Large intestine (tissue), 12 donors: ENCODE measurements at places on chromosomes 2 and 18. TPM values are rescaled to one million over a fixed set of nuclear protein-coding genes. Genes with fewer than 3 reads are reported as not detected.

OTOF gene
- polyA plus RNA-seq: 5.4 TPM

GKN1 gene
- polyA plus RNA-seq: not detected

DNA sequence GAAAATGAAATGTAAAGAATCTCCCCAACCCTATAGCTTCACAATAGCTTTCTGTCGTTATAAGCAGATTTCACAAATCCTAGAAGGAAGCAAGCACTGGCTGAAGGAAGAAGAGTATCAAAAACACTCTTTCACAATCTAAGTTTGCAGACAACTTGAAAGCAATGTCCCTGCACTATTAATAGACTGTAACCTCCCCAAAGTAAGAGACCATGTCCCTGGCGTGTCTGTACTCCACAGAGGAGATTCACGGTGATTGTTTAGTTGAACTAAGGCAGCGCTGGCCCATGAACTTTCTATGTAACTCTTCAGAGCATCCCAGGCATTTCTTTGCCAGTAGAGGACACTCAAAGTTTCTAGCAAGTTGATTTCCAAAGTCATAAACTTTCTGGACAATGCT lies 128.0 kb upstream of the HNRNPA3 start:
- H3K27me3 ChIP-seq: peaks cover 5% of the 10 kb centered on the region
- DNase-seq: no peak
- H3K4me3 ChIP-seq: no peak overlapping the region
- no peaks in the 10 kb centered on the region for H3K4me1 ChIP-seq
- H3K36me3 ChIP-seq: no peaks in the 10 kb centered on the region

DNA sequence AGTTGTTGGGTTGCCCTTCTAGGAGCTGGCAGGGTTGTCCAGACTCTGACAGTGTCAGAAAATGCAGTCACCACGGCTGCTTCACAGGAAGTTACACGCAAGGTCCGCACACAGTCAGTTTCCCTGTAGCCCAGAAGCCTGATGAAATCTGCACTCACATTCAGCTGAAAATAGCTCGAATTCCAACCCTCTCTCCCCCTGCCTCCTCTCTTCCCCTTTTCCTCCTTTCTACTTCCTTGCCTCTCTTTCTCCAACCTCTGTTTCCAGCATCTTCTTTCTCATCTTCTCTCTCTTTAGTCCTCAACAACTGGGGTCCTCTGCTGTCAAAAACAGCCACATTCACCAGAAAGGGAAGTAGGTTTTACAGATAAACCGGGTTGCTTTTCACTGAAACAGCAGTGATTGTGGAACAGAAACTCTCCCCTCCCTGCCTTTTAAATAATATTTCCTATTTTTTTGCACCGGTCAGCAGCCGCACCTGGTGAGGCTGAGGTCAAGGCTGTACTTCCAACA lies 69.3 kb downstream of the BCL11A start:
- H3K4me1 ChIP-seq: peaks cover 45% of the 10 kb centered on the region
- DNase-seq: no peak
- H3K4me3 ChIP-seq: no peak overlapping the region
- H3K27ac ChIP-seq: no peak overlapping the region
- no peaks in the 10 kb centered on the region for H3K27me3 ChIP-seq

GRCh38 chr2:230202430-230203109 lies 17.2 kb downstream of the SP110 start:
- no peak overlapping the region for H3K4me3 ChIP-seq
- H3K27ac ChIP-seq: no peak overlapping the region
- H3K36me3 ChIP-seq: peaks cover 44% of the 10 kb centered on the region
- H3K4me1 ChIP-seq: no peaks in the 10 kb centered on the region
- no peak for DNase-seq
- H3K27me3 ChIP-seq: no peaks in the 10 kb centered on the region

SIX3 gene
- polyA plus RNA-seq: not detected

- H3K36me3 ChIP-seq: no peaks in the 10 kb centered on the region
- H3K27me3 ChIP-seq: no peaks in the 10 kb centered on the region
- no peaks in the 10 kb centered on the region for H3K4me1 ChIP-seq
Observed at GRCh38 chr18:55314031-55314430, 274.0 kb downstream of the TCF4 start.

DNA sequence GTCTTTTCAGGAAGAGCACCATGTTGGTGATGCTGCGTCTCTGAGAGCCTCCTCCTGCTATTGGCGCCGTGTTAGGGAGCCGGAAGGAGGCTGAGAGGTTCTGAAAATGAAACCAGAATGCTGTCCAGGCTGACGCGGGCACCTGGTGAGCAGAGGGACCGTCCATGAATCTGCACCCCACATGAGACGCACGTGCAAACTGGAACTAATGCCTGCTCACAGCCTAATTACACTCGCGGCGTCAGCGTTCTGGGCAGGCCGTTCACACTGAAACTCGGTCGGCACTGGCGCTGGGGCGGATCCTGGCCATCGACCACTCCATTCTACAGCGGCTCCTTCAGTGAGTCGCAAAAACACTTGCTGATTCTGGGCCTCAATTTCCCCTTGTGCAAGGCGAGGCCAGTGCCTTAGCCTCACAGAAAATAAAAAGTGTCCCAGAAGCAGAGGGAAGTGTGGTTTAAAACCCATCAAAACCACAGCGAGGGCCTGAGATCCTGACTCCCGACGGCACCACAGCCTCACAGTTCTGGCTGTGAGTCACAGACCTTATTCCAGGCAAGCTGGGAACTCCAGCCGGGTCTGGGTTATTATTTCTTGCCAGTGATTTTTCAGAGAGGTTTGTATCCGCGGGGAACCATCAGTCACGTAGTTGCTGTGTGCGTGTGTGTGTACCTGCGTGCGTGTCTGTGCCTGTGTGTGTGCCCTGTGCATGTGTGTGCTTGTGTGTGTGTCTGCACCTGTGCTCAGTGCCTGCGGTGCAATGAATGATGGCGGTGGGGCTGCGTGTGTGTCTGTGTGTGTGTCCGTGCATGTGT lies 49.1 kb upstream of the CTDP1 start:
- H3K27ac ChIP-seq: no peak overlapping the region
- no peaks in the 10 kb centered on the region for H3K27me3 ChIP-seq
- H3K36me3 ChIP-seq: no peaks in the 10 kb centered on the region
- H3K4me1 ChIP-seq: no peaks in the 10 kb centered on the region
- no peak overlapping the region for H3K4me3 ChIP-seq

- no peak overlapping the region for H3K27ac ChIP-seq
- DNase-seq: peak; percentile 27
Observed at GRCh38 chr2:26723991-26724750, 31.6 kb downstream of the KCNK3 start.

SAG gene
- polyA plus RNA-seq: 0.36 TPM

DNA sequence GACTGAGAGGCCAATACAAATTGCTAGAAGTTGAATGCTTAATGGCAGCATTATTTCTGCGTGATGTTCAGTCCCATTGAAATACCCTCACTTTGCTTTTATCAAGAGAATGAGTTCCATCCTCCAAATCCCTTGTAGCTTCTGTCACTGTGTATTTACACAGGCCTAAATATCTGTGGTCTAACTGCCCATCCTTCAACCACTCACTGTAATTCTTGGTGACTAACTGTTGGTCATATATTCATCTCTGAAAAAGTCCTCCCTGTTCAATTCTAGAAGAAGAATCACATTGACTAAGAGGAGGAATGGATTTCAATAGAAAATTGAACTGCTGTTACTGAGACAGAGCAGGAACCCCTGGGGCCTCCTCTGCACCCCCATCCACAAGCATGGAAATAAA lies 74.2 kb upstream of the L3MBTL4 start:
- no peaks in the 10 kb centered on the region for H3K27me3 ChIP-seq
- H3K27ac ChIP-seq: no peak overlapping the region
- no peak for DNase-seq
- H3K4me3 ChIP-seq: no peak overlapping the region
- H3K4me1 ChIP-seq: no peaks in the 10 kb centered on the region
- H3K36me3 ChIP-seq: no peaks in the 10 kb centered on the region

MROH2A gene
- 0.16 TPM for polyA plus RNA-seq

DNA sequence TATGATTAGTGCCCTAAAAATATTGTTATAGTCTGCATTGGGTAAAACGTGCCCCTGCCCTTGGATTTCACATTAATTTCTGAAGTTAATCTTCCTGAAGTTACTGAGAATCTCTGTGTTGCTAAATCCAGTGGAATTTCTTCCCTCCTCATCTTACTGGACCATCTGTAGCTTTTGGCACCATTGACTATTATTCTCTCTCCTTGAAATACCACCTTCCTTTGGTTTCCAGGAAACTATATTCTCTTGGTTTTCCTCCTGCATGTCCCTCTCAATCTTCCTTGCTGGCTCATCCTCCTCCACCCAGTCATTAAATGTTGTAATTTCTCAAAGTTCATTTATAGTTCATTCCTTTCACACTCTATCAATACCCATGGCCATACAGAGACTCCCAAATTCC lies 110.6 kb upstream of the SLC35G4 start:
- no peak overlapping the region for H3K4me3 ChIP-seq
- H3K4me1 ChIP-seq: no peaks in the 10 kb centered on the region
- no peak for DNase-seq
- no peaks in the 10 kb centered on the region for H3K27me3 ChIP-seq

GRCh38 chr2:240203031-240203787 lies 62.8 kb upstream of the OTOS start:
- no peak overlapping the region for H3K27ac ChIP-seq
- no peaks in the 10 kb centered on the region for H3K4me1 ChIP-seq
- H3K4me3 ChIP-seq: no peak overlapping the region
- no peak for DNase-seq
- no peaks in the 10 kb centered on the region for H3K36me3 ChIP-seq
- no peaks in the 10 kb centered on the region for H3K27me3 ChIP-seq

GRCh38 chr2:45572979-45573378 lies 38.1 kb downstream of the SRBD1 start:
- peaks cover 15% of the 10 kb centered on the region for H3K36me3 ChIP-seq
- no peak overlapping the region for H3K27ac ChIP-seq
- no peaks in the 10 kb centered on the region for H3K4me1 ChIP-seq
- no peaks in the 10 kb centered on the region for H3K27me3 ChIP-seq
- no peak for DNase-seq

DNA sequence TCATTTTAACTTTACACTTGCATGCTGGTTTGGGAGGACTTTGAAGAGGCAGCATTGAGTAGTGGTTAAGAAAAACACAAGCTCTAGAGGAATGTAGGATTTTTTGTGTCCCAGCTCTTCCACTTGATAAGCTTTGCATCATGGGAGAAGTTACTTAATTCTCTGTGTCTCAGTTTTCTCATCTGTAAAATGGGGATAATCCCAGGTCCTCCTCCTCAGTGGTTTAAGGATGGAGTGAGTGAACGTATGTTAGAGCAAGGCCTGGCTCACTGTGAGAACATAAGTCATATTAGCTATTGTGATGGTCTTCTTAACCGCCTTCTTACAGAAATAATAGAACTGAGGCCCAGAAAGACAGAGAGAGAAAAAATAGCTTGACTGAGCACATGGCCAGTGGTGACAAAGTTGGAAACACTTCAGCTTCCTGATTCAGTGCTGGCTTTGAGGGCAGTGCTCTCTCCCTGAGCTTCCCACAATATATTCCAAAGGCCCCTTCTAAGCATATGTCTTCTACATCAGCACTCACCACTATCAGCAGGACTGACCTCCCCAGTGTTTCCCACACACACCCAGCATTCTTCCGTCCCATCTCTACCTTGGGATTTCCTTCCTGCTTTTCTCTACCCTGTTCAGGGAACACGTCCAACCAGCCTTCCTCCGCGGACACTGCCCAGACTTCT lies 214.9 kb upstream of the TNP1 start:
- H3K27ac ChIP-seq: no peak overlapping the region
- no peaks in the 10 kb centered on the region for H3K36me3 ChIP-seq
- no peaks in the 10 kb centered on the region for H3K4me1 ChIP-seq
- no peak for DNase-seq
- H3K4me3 ChIP-seq: no peak overlapping the region

- H3K27ac ChIP-seq: no peak overlapping the region
- H3K4me1 ChIP-seq: no peaks in the 10 kb centered on the region
- no peak for DNase-seq
- H3K4me3 ChIP-seq: no peak overlapping the region
- H3K36me3 ChIP-seq: no peaks in the 10 kb centered on the region
Observed at GRCh38 chr2:187936228-187936627, 355.4 kb upstream of the GULP1 start.

GRCh38 chr2:174344716-174345461 lies 10.1 kb downstream of the SP9 start:
- H3K27ac ChIP-seq: no peak overlapping the region
- no peak overlapping the region for H3K4me3 ChIP-seq
- H3K4me1 ChIP-seq: peaks cover 8% of the 10 kb centered on the region
- H3K36me3 ChIP-seq: peaks cover 9% of the 10 kb centered on the region

DNA sequence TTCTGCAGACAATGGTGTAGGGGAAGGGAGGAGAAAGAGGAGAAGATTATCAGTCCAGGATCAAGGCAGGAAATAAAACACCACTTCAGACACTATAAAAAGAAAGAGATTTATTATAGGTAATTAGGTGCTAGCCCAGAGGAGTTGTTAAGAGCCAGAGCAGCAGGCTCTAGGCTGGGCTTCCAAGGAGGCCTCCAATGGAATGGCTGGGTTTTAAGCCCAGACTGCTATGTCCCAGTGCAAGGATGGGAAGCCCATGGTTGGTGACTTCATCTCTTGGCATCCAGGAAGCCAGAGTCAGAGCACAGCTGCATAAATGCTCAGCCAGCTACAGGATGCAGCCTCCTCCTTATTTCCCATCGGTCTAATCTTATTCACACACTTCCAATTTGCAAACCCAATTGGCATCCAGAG lies 95.6 kb downstream of the LAMA3 start:
- no peaks in the 10 kb centered on the region for H3K27me3 ChIP-seq
- no peak overlapping the region for H3K27ac ChIP-seq
- no peaks in the 10 kb centered on the region for H3K36me3 ChIP-seq
- H3K4me3 ChIP-seq: no peak overlapping the region
- no peaks in the 10 kb centered on the region for H3K4me1 ChIP-seq

GRCh38 chr2:73043276-73043675 lies 28.2 kb downstream of the SFXN5 start:
- no peak overlapping the region for H3K27ac ChIP-seq
- no peaks in the 10 kb centered on the region for H3K4me1 ChIP-seq
- H3K27me3 ChIP-seq: no peaks in the 10 kb centered on the region
- H3K4me3 ChIP-seq: no peak overlapping the region

DNA sequence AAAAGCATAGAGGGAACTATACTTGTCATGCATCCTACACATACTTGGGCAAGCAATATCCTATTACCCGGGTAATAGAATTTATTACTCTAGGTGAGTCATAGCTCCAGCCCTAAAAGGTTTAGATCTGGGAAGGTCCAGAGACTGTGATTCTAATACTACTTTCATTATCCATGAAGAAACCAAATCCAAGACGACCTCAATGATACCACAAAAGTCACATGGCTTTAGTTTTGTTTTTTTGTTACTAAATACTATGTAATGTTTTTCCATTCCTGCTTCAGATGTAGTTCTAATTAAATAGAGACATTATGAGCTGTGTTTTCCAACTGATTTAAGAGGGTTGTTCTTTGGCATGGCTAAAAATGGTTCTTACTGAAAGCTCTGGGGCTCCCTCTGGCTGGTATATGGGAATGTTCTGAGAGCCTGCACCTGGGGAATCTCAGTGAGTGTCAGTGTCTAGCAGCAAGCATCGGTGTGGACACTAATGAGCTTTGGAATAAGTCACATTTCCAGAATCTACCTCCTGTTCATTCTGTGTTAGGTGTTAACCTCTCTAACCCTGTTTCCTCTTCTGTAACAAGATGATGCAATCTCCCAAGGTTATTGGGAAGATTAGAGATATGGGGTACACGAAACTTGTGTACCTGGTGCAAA lies 20.5 kb upstream of the IL1RL2 start:
- no peak overlapping the region for H3K4me3 ChIP-seq
- peak; percentile 61 for DNase-seq
- no peaks in the 10 kb centered on the region for H3K27me3 ChIP-seq
- peak overlapping the region; percentile 23 for H3K27ac ChIP-seq
- no peaks in the 10 kb centered on the region for H3K4me1 ChIP-seq

AMER3 gene
- 1.3 TPM for polyA plus RNA-seq

IFIH1 gene
- polyA plus RNA-seq: 17.6 TPM

- no peaks in the 10 kb centered on the region for H3K36me3 ChIP-seq
- DNase-seq: no peak
- no peaks in the 10 kb centered on the region for H3K4me1 ChIP-seq
- H3K4me3 ChIP-seq: peak overlapping the region; percentile 40
- no peak overlapping the region for H3K27ac ChIP-seq
Observed at GRCh38 chr2:64918220-64918886, 70.8 kb upstream of the SLC1A4 start.
